ENCODE measurements at places on chromosomes 1 and 21.

- no peak for DNase-seq
Observed at GRCh38 chr1:203518541-203518940, 24.6 kb downstream of the OPTC start.

GRCh38 chr1:33997127-33998036, 133.5 kb downstream of the HMGB4 start:
- DNase-seq, result no peak

- peak; percentile 79 for DNase-seq
Observed at GRCh38 chr1:41109310-41110197, 88.0 kb upstream of the SLFNL1 start.

- DNase-seq, result no peak
Observed at GRCh38 chr21:29674343-29674742, 265.5 kb downstream of the GRIK1 start.

- peak; percentile 18 for DNase-seq
Observed at GRCh38 chr1:64505944-64506655, 36.2 kb downstream of the CACHD1 start.

DNA sequence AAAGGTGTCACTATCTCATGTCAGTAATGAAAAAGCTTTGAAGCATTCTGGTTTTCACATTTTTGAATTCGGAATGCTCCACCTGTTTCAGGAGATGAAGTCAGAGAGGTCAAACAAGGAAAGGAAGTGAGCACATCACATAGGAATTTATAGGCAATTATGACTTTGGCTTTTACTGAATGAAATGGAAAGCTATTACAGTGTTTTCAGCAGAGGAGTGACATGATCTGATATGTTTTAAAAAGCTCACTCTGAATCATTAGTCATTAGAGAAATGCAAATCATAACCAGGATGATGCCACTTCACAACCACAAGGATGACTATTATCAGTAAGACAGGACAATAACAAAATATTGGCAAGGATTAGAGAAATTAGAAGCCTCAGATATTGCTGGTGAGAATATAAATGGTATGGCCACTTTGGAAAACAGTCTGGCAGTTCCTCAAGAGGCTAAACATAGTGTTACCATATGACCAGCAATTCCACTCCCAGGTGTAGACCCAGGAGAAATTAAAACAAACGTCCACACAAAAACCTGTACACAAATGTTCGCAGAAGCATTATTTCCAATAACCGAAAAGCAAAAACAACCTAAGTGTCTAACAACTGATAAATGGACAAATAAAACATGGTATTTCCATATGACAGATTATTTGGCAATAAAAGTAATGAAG, 7.5 kb downstream of the TAF1A start:
- peak; percentile 20 for DNase-seq

DNA sequence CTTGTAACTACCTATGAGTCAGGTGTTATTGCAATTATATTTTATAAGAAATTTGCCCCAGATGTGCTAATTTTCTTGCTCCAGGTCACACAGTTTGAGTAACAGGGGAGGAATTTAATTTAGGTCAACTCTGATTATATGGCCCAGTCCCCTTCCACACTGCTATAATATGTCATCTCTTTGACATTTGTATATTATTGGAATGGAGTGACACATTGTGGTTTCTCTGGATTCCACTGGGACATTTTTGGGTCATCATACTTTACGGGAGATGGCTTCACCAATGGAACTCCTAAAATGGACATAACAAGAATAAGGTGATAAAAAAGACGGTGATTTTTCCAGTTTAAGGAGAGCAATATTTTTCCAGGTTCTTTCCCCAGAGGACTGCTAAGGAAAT, 191.2 kb downstream of the DISC1 start:
- no peak for DNase-seq

DNA sequence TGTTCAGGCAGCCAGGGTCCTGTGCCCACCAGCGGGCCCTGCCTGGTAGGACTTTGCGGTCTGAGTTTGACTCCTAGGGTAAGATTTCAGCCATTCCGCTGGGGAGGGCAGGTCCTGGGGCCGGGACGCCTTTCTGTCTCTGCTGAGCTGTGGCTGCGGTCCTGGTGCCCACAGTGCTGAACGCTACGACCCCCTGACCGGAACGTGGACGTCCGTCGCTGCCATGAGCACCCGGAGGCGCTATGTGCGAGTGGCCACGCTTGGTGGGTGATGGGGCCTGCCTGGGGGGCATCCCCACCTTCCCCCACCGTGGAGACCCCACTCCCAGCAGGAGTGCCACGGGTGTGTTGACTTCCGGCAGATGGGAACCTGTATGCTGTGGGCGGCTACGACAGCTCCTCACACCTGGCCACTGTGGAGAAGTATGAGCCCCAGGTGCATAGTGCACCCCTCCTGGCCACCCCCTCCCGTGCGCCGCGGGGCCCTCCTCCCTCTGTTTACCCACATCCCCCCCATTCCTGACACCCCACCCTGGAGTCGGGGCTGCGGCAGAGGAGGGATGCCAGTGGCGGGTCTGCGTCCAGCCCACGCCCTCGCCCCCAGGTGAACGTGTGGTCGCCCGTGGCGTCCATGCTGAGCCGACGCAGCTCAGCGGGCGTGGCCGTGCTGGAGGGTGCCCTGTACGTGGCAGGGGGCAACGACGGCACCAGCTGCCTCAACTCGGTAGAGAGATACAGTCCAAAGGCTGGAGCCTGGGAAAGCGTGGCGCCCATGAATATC, 2.3 kb upstream of the PLEKHN1 start:
- DNase-seq, result no peak

DNA sequence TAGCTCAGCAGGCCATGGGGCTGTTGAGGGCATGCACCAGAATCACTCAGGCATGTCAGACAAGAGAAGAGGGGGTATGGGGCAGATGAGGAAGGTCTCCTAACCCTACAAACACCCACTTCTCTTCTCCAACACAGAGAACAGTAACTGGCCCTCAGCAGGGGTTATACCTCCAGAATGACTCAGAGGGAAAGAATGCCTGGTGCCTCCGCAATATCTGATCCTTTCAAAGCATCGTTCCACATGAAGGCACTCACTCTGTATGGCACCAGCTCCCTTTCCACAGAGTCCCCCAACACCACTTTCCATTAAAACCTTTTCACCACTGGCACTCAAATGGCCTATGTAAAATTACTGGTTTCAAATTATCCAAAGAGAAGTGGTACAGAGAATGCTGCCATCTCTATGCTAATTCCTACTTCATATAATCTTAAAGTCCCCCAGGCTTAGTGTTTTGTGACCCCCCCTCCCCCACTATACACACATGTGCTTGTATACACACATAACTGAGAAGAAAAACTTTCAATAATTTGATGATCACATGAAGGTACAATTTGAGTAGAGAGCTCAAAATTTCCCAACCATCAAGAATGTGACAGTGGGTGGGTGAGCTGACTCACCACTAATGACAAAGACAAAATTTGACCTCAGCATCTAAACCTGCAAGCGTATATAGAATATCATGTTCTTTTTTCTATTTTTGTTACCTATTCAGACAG, 91.5 kb downstream of the SIPA1L2 start:
- peak; percentile 5 for DNase-seq

DNA sequence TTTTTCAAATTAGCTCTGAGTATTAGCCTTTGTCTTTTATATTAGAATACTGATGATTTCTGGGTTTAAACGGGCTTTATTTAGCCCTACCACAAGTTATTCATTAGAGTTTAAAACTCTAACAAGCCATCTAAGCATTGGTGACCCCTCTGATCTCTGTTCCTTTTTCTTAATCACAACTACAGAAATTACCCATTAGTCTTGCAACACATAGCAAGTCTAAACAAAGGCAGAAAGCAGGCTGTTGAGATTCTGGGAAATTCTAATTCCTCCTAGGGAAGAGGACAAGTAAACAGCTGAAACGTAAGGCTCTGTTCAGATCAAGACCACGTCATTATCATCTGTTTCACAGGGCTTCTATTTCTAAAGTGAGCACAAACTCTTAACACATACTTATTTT, 491.2 kb upstream of the ZRANB2 start:
- no peak for DNase-seq

DNA sequence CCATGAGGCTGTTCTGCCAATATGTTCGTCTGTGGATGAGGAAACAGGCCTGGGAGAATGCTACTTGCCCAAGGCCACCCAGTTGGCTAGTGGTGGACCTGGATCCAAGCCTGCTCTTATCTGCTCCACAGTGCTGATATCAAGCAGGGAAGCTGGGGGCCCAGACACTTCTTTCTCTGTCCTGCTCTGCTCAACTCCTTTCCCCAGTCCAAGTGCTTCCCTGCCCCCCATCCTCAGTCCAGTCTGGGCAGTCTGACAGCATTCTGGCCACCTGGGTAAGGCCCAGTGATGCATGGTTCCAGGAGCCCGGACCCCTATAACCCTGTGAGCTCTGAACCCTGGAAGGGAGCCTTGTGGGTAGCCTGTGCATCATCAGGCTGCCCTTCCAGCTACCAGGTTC, 4.2 kb upstream of the PAQR7 start:
- DNase-seq, result no peak
